ENCODE measurements at places on chromosomes 12 and 14.

DNA sequence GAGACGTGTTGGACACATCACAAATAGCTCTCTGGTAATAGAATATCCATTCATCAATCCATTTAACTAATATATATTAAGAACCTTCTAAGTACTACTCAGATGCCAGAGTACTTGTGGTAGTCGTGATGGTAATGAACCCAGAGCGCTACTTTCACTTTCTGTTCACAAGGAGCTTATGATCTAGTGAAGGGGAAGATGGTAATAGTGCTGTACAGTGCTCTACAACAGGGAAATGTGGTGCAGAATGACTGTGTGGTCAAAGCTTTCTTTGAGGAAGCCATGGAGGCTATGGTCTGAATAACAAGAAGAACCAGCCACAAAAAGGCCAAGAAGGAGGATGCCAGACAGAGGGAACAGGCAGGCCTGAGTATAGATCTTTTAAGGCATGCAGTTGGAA lies 212.0 kb downstream of the PTPRO start:
- no peak for DNase-seq

DNA sequence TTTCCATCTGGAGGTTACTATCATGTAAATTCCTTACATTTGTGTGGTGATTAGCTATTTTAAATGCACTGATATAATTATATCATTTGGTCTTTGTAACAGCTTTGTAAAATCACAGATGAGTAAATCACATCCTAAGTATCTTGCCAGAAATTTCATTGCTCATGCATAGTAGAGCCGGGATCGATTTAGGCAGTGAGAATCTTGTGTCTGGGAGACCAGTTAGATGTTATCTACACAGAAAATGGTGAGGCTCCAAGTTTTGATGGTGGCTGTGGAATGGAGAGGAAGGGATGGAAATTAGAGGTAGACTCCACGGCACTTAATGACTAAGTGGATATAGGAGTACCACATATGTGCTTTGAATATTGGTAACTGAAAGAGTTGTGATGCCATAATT lies 156.3 kb downstream of the MSRB3 start:
- no peak for DNase-seq

- no peak for DNase-seq
Observed at GRCh38 chr14:96393071-96393691, 1.3 kb downstream of the AK7 start.

DNA sequence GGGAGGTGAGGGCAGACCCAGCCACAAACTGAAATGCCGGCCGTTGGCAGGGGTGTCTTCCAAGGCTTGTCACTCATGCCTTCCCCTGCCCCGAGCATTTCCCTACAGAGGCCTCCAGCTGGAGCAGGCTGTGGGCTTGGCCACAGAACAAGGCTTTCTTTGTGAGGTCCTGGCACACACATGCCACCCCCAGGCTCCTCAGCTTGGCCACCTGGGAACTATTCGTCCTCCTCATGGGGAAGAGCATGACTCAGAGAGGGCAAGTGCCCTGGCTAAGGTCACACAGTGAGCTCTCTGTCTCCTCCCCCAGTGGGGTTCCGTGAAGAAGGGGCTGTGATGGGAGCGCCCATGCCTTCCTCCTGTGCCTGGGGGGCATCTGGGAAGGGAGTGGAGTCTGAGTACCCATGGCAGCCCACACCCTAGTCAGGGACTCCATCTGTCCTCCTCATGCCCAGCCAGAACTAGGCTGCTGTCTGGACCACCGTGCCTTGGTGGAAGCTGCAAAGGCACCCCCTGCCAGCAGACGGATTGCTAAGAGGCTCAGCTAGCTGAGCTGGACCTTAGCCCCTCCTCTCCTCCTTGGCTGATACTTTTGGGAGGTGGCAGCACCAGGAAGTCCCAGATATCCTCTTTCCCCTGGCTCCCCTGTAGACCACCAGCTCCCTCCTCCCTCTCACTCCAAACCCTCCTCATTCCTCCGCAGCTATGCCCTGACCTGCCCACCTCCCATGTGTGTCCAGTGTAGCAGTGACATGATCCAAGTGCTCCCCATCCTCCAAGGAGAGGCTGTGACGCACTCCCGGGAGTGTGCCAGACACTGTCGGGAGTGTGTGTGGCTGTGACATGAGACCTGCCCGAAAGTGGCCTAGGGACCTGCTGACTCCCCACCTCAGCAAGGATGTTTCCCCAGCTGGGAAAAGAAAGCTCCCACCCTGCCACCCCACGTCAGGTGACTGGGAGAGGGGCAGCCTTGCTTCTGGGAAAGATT lies 21.4 kb downstream of the ABCB9 start:
- peak; percentile 89 for DNase-seq

DNA sequence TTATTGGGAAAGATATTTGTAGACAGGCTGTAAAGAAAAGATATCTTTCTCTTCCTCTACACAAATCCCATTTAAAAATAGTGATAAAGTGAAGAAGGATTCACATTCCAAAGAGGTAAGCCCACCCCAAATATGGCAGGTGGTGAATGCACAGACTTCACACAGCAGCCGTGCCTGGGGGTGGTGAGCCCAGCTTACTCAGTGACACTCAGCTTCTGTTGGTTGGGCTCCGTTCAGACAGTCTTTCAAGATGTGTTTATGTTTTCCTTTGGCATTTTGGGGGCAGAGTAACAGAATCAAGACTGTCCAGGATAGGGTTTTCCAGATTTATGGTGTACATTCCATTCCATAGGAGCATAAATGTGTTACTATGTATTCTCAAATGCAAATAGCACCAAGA lies 4.1 kb upstream of the COL2A1 start:
- no peak for DNase-seq

DNA sequence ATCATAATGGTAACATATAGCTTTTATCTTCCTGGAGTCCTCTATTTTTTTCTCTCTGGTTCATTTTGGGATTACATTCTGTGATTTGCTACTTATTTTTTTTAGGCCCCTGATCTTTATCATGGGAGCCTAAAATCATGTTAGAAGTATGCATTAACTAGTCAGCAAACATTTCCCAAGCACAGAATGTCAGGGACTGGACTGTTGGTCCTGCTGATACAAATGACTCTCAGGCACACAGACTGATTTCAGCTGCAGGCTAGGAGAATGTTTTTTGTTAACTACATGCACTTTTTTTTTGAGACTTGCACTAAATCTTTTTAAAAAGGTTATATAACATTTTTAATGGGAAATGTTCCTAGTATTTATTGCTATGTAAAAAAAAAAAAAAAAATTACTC lies 131.1 kb downstream of the ACSS3 start:
- no peak for DNase-seq

DNA sequence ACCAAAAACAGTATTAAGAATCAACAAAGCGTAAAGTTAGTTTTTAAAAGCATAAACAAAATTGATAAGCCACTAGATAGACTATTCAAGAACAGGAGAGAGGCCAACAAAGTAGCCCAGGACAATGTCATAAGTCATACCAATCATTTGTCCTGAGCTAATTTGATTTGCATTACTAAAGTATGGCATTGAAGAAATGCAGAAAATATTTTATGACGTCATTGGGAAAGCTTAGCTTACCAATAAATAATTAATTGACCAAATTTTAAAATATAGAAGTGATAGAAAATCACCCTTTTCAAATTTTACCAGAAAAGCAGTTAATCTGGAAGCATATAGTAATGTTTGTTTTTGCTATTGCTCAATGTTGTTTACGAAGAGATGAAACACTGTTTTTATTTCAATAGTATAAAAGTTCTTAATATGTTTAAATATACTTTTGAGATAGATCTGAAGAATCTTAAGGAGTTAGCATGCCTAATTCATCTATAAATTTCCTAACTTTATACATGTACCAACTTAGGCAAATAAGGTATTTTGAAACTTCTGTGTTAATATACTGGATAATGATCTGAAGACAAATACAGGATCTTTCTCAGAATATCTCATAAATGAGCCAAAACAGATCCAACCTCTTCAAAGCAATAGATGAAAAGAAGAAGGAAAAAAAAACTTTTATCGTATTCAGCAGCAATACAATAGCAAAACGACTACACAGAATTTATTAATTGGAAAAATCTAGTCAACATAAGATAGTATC lies 1118.5 kb downstream of the SLC16A7 start:
- DNase-seq = no peak

- DNase-seq = no peak
Observed at GRCh38 chr14:50804181-50804721, 26.7 kb downstream of the NIN start.

- DNase-seq = no peak
Observed at GRCh38 chr12:104427547-104427938, 29.2 kb upstream of the CHST11 start.

GRCh38 chr12:51368640-51369517 lies 22.3 kb downstream of the GALNT6 start:
- peak; percentile 58 for DNase-seq

- peak; percentile 81 for DNase-seq
Observed at GRCh38 chr14:68232300-68233055, 412.9 kb downstream of the RAD51B start.

DNA sequence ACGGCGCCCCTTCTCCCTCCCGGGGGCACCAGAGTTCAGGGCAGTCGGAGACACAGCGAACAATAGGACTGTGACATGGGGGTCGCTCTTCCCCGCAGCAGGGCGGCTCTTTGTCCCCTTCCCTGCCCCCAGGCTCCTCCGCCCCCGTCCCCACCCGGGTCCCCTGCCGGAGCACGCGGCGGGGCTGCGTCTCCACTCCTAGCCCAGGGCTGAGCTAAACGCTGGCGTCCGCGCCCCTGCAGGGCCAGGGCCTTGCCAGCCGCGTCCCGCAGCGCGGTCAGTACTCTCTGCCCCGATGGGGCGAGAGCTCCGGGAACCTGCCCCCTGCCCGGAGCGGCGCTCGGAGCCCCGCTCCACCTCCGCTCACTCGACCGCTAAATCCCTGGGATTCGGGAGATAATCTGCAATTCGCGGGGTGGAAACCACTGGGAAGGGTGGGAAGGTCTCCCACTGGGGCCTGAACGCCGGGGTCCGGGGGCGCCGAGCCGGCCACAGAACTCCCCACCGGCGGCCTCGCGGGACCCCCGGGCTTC lies 825 bp upstream of the CCDC85C start:
- DNase-seq = peak; percentile 36

DNA sequence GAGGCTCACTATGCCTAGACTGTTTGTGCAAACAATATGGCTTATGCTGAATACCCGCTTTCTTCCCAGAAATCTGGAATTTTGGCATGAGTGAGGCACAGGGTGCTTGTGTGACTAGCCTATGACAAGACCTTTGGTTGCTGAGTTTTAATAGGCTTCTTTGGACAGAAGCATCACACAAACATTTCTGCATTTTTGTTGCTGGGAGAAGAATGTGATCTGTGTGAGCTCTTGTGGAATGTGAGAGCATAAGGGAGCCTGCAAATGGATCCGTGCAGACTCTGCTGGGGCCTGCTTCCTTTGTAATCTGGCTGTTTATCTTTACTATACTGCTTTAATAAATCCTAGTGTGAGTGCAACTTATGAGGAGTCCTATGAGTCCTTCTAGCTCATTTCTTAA lies 83.0 kb upstream of the ZDHHC17 start:
- no peak for DNase-seq

- peak; percentile 41 for DNase-seq
Observed at GRCh38 chr12:19846574-19846973, 407.3 kb downstream of the AEBP2 start.

DNA sequence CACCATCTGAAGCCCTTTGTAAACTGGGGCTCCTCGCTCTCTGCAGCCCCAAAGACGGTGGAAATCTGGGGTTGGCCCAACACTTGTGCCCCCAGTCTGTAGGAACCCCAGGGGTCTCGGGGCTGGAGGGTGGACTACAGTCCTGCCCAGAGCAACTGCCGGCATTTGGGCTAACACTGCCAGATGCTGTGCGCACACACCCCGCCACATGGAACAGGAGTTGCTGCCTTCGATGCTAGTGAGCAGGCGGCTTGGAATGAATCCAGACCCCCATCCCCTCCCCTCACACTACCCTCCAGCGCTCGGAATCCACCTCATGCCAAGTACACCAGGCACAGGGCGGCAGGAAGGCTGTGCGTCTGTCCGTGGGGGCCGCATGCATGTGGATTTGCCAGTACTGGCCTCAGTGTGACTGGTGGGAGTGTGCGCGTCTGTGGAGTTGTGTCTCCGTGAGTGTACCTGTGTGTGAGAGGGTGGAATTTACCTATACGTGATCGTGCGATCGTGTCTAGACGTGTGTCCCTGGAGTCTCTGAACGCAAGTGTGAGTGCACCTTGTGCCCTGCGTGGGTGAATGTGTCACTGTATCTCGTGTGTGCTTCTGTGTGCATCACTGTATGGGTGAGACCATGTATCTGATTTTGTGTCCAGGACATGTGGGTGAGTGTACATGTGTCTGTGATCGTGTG lies 5.1 kb downstream of the LHX5 start:
- no peak for DNase-seq

DNA sequence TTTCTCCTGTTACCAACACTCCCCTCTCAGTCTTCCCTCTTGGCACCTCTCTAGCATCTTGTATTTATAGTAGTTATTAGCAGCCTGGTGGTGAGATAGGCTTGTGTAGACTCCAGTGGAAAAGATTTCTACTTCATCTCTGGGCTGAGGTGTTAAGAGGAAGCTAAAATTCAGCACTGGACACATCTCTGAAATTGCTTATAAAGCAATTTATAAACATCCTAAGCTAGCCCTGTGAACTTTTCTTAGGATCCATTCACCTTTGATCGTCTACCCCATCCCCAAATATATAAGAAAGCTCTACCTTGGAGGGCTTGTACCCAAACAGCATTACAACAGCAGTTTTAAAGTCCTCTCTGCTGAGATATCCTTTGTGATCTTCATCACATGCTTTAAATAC lies 928 bp downstream of the EFCAB11 start:
- DNase-seq = no peak

DNA sequence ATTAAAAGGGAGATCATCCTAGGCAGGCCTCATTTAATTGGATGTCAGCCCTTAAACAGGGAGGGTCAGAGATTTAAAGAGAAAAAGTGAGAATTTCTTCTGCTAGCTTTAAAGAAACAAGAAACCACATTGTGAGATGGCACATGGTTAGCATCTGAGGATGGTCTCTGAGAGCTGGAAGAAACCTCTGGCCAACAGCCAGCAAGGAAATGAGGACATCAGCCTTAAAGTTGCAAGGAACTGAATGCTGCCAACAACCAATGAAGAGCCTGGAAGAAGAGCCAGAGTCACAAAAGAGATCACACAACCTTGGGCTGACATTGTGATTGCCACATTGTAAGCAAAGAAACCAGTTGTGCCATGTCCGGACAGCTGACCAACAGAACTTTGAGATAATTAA lies 17.5 kb upstream of the FAR2 start:
- DNase-seq = no peak

- DNase-seq = no peak
Observed at GRCh38 chr12:25644979-25645378, 91.9 kb upstream of the LMNTD1 start.

DNA sequence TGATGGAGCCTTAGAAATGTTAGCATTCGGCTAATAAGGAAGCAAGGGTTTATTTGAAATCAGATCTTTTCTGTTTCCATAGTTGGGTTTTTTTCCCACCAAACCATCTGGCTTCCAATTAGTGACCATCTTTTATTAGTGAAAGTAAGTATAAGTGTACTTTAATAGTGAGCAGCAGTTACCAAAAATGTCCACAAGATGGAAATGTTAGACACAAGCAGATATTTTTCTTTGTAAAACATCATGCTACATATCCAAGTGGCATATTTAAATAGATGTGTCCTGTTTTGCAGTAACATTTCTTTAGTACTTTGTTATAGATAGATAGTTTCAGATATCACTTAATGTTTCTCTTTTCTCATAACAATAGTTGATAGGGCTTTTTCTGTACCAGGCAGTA lies 28.8 kb downstream of the YEATS4 start:
- no peak for DNase-seq

GRCh38 chr12:115155665-115156645 lies 472.0 kb upstream of the TBX3 start:
- peak; percentile 84 for DNase-seq

Data from urothelium cell line (cell line).